ENCODE measurements at places on chromosomes 4 and X. TPM values are rescaled to one million over a fixed set of nuclear protein-coding genes. Genes with fewer than 3 reads are reported as not detected.

- DNase-seq: no peak
- H3K36me3 ChIP-seq: no peaks in the 10 kb centered on the region
- no peak overlapping the region for H3K4me3 ChIP-seq
- no peak overlapping the region for H3K27ac ChIP-seq
- H3K27me3 ChIP-seq: no peaks in the 10 kb centered on the region
- H3K4me1 ChIP-seq: no peaks in the 10 kb centered on the region
Observed at GRCh38 chr4:150209140-150209829, 131.0 kb downstream of the DCLK2 start.

GRCh38 chr4:110193822-110194761 lies 4.3 kb downstream of the ELOVL6 start:
- peak overlapping the region; percentile 5 for H3K4me3 ChIP-seq
- H3K36me3 ChIP-seq: peaks cover 4% of the 10 kb centered on the region
- H3K27me3 ChIP-seq: peaks cover 12% of the 10 kb centered on the region
- H3K27ac ChIP-seq: peak overlapping the region; percentile 89
- DNase-seq: peak; percentile 68

- no peaks in the 10 kb centered on the region for H3K36me3 ChIP-seq
- H3K4me1 ChIP-seq: no peaks in the 10 kb centered on the region
- H3K4me3 ChIP-seq: no peak overlapping the region
Observed at GRCh38 chrX:24619647-24620046, 27.5 kb downstream of the PCYT1B start.

DNA sequence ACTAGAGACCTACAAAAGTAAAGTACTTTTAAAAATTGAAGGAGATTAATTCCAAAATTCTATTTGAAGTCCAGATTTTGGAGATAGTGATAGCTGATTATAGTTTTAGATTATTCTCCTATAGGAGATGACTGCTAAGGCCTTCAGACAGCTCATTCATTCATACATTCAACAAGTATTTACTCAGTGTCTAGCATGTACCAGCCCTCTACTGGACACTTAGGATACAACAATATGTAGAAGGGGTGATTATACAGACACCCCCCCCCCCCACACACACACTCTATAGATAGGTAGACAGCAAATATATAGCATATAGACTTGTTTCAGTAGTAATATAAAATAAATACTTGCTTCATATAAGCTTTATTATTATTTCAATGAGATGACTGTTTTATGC lies 60.4 kb upstream of the TAF9B start:
- no peak overlapping the region for H3K27ac ChIP-seq
- peak; percentile 3 for DNase-seq
- peaks cover 6% of the 10 kb centered on the region for H3K27me3 ChIP-seq
- H3K36me3 ChIP-seq: no peaks in the 10 kb centered on the region
- H3K4me1 ChIP-seq: no peaks in the 10 kb centered on the region
- H3K4me3 ChIP-seq: no peak overlapping the region

Gene PTPN13
- polyA plus RNA-seq: not detected

- no peaks in the 10 kb centered on the region for H3K4me1 ChIP-seq
- no peak overlapping the region for H3K27ac ChIP-seq
- peaks cover 28% of the 10 kb centered on the region for H3K27me3 ChIP-seq
- no peaks in the 10 kb centered on the region for H3K36me3 ChIP-seq
- no peak overlapping the region for H3K4me3 ChIP-seq
Observed at GRCh38 chrX:101693476-101693875, 33.8 kb upstream of the ARMCX2 start.

Gene CXCL6
- polyA plus RNA-seq: not detected

- H3K4me1 ChIP-seq: no peaks in the 10 kb centered on the region
- no peak overlapping the region for H3K27ac ChIP-seq
- no peaks in the 10 kb centered on the region for H3K36me3 ChIP-seq
Observed at GRCh38 chr4:25107827-25108516, 52.3 kb downstream of the SEPSECS start.

- no peak overlapping the region for H3K27ac ChIP-seq
- peaks cover 4% of the 10 kb centered on the region for H3K36me3 ChIP-seq
- no peak for DNase-seq
Observed at GRCh38 chr4:169484485-169484884, 127.9 kb downstream of the NEK1 start.

DNA sequence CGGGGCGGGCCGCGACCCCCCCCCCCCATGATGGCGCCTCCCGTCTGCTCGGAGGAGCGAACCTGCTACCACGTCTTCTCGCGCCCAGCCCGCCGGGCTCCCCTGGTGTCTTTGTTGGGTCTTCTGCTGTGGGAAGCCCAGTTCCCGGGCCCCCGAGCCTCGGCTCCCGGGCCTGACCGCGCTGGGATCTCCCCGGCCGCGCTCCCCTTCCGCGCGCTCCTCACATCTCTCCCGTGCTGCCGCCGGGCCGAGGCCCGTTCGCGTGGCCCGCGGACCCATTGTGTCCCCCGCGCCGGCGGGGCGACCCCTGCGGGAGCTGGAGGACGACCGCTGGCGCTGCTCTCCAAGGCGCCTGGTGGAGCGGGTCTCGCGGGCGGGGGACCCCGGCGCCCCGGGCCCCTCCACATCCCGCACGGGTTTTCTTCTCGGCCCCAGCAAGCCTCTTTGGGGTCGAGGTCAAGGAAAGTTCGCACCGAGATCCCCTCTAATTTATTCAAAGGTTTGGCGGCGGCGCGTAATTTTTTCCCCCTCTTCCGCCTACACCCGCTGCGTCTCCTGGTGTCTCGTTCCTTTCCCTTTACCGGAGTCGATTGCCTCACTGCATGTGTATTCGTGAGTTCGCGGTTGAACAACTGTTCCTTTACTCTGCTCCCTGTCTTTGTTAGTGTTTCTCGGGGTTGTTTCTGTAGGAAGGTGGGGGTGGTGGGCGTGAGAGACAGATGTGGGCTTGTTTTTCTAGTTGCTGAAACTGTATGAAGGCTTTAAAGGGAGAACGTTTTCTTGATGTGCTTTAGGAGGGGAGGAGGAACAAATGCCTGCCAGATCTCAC lies 770 bp downstream of the SMAD1 start:
- peak; percentile 11 for DNase-seq
- H3K27me3 ChIP-seq: peaks cover 3% of the 10 kb centered on the region
- peaks cover 6% of the 10 kb centered on the region for H3K4me1 ChIP-seq
- no peak overlapping the region for H3K4me3 ChIP-seq
